Left lung (tissue), 14 donors: ENCODE measurements at places on chromosomes 2 and 18. TPM values are rescaled to one million over a fixed set of nuclear protein-coding genes. Genes with fewer than 3 reads are reported as not detected.

HES6 gene
- 3.1 TPM for polyA plus RNA-seq

SNX17 gene
- 93.6 TPM for polyA plus RNA-seq

DNA sequence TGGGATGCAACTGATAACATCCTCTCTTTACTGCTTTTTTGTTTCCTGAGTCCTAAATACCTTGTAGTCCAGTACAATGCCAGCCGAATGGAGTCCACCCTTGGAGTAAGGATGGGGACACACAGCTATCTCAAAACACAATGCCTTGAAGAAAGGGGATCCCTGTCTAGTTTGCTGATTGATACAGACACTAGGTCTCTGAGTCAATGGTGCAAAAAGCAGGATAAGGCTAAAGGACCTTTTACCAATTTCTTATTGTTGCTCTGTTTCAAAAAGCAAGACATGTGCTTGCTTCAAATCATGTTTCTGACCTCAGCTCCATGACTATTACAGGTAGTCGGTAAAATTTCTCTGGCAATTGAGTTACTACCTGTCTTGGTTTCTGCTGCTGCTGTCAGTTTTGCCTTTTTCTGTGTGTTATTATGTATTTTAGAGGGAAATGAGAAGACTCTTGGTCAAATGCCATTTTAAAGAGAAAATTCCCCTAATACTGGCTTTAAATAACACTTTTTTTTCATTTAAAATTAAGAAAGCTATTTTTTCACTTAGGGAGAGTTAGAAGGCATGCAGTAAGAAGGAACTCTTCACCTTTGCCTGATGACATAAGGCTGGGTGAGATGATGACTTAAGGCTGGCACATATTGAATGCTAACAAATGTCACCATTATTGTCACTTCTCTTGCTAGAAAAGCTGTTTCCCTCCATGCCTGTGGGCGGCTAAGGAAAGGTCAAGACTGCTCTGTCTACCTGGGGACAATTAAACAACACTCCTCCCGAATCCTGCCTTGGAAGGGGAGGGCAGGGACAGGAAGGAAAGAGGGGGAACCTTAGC lies 4.9 kb upstream of the FIGLA start:
- no peak for DNase-seq

DNA sequence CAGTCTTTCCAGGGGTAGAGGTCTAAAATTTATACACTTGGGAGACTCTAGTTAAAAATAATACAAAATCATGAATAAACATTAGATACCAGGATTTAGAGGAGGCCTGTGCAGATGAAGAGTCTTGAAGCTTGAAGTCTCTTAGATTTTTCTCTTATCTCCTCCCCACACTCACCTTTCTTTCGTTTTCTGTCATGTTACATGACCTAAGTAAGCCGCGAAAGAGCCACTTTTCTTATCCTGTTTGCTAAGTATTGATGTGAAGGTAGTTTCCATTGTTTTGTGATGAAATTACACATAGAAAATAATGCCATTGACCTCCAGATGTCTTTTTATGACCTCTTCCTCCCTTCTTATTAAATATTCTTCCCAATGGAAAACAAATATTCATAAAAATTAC lies 367.8 kb downstream of the LRRTM1 start:
- no peak for DNase-seq

- no peak for DNase-seq
Measured at GRCh38 chr2:160469621-160470204, 23.9 kb downstream of the RBMS1 start.

GRCh38 chr2:238169048-238169707 lies 10.4 kb downstream of the ERFE start:
- no peak for DNase-seq

DNA sequence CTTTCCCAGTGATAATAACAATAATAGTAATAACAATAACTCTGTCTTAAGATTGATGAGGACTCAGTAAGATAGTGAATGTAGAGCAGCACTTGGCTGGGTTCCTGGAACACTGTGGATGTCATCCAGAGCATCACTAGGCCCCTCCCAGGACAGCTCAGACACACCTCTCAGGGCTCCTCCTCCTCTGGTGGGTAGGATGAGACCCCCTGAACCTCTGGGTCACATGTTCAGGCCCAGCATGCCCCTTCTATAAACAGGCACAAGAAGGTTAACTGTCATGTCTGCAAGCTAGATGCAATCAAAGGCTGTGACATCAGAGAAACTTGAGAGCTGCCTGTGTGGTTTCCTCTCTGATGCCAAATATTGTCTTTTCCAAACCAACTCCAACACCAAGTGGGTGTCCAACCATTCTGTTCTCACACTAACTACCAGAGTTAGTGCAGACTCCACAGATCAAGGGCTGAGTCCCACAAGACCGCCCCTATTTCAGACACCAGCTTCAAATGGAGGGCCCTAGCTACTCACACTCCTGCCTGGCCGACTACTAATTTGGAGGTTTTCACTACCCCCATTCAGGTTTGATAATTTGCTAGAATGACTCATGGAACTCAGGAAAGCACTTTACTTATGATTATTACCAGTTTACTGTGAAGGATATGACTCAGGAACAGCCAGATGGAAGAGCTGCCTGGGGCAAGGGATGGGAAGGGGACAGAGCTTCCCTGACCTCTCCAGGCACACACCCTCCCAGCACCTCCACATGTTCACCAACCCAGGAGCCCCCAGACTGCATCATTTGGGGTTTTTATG lies 46.4 kb upstream of the BZW1 start:
- no peak for DNase-seq

GRCh38 chr2:44010266-44010665 lies 14.5 kb upstream of the LRPPRC start:
- DNase-seq, result no peak

GRCh38 chr2:59875836-59876235 lies 677.6 kb downstream of the BCL11A start:
- no peak for DNase-seq
